Psoas muscle (tissue), 8 donors: ENCODE measurements at places on chromosomes 4 and X. TPM values are rescaled to one million over a fixed set of nuclear protein-coding genes. Genes with fewer than 3 reads are reported as not detected.
A peak's percentile ranks its signal among the peaks of the same experiment; 100 is the strongest.

GRCh38 chr4:104756837-104757236 is 262.1 kb upstream of the CXXC4 start:
- H3K27ac ChIP-seq = no peak overlapping the region
- no peak for DNase-seq
- no peaks in the 10 kb centered on the region for H3K36me3 ChIP-seq
- no peak overlapping the region for H3K4me3 ChIP-seq
- H3K4me1 ChIP-seq = peaks cover 8% of the 10 kb centered on the region
- no peaks in the 10 kb centered on the region for H3K27me3 ChIP-seq

- H3K27ac ChIP-seq = peak overlapping the region; percentile 52
- peak; percentile 58 for DNase-seq
- no peaks in the 10 kb centered on the region for H3K36me3 ChIP-seq
- H3K27me3 ChIP-seq = no peaks in the 10 kb centered on the region
- no peak overlapping the region for H3K4me3 ChIP-seq
Observed at GRCh38 chrX:19569121-19569805, 54.0 kb upstream of the MAP3K15 start.

- H3K27me3 ChIP-seq = no peaks in the 10 kb centered on the region
- no peak for DNase-seq
- H3K36me3 ChIP-seq = no peaks in the 10 kb centered on the region
- H3K4me3 ChIP-seq = no peak overlapping the region
- no peaks in the 10 kb centered on the region for H3K4me1 ChIP-seq
Observed at GRCh38 chrX:42715701-42716262, 62.2 kb downstream of the PPP1R2C start.

PDLIM5 gene
- total RNA-seq = 459 TPM

DNA sequence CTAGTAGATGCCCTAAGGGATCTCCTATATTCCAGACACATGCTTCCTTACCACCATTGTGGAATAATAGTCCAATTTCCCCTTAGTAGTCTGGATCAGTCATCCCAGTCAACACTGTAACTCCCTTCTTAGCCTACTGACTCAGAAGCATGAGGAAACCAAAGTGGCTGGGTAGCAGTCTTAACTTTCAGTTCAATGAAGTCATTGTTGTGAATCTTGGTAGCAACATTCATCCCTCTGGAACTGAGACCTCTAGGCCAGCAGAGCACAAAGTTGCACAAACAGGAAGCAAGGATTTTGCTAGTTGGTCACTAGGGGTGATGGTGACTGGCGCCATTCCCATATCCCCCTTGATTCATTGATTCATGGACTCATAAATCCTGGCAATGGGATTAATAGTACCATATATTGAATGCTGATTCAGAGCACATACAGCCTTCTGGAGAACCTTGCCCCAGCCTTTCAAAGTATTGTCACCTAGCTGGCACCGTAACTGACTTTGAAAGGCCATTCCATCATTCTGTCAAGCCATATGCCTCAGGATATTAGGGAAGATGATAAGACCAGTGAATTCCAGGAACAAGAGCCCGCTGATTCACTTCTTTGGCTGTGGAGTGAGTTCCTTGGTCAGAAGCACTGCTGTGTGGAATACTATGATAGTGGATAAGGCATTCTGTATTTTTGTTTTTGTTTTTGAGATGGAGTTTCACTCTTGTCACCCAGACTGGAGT is 19.7 kb upstream of the GPAT3 start:
- no peak overlapping the region for H3K4me3 ChIP-seq
- no peaks in the 10 kb centered on the region for H3K36me3 ChIP-seq
- peak overlapping the region; percentile 80 for H3K27ac ChIP-seq
- H3K4me1 ChIP-seq = peaks cover 7% of the 10 kb centered on the region
- H3K27me3 ChIP-seq = no peaks in the 10 kb centered on the region
- peak; percentile 17 for DNase-seq

GRCh38 chr4:124181039-124181438 is 531.5 kb downstream of the ANKRD50 start:
- no peak overlapping the region for H3K4me3 ChIP-seq
- no peaks in the 10 kb centered on the region for H3K4me1 ChIP-seq
- DNase-seq = no peak
- H3K27ac ChIP-seq = no peak overlapping the region
- no peaks in the 10 kb centered on the region for H3K36me3 ChIP-seq

GRCh38 chr4:153705743-153706468 is 21.8 kb downstream of the TLR2 start:
- H3K4me1 ChIP-seq = no peaks in the 10 kb centered on the region
- H3K4me3 ChIP-seq = no peak overlapping the region
- no peak for DNase-seq
- no peaks in the 10 kb centered on the region for H3K27me3 ChIP-seq
- no peaks in the 10 kb centered on the region for H3K36me3 ChIP-seq
- no peak overlapping the region for H3K27ac ChIP-seq

- H3K4me1 ChIP-seq = no peaks in the 10 kb centered on the region
- no peak overlapping the region for H3K4me3 ChIP-seq
- no peaks in the 10 kb centered on the region for H3K27me3 ChIP-seq
- H3K27ac ChIP-seq = no peak overlapping the region
Observed at GRCh38 chr4:156521631-156522030, 450.0 kb downstream of the PDGFC start.

KCNIP4 gene
- total RNA-seq = not detected

PRPS2 gene
- 3.0 TPM for total RNA-seq

DNA sequence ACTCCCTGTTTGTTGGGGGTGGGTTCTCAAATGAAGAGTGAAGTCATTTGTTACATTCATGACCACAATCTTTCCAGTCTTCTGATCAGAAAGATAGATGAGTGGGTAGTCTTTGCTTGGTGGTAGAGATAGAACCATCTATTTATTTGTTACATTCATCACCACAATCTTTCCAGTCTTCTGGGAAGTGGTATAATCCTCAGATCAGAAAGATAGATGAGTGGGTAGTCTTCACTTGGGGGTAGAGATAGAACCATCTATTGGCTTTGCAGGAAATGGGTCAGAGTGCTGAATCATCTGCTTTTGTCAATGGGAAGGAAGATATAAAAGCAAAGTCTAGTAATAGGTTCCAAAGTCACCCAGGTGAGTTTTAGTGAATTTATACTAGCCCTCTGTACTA is 64.2 kb upstream of the EPGN start:
- no peak for DNase-seq
- no peaks in the 10 kb centered on the region for H3K4me1 ChIP-seq
- no peaks in the 10 kb centered on the region for H3K36me3 ChIP-seq
- no peaks in the 10 kb centered on the region for H3K27me3 ChIP-seq
- H3K4me3 ChIP-seq = no peak overlapping the region
- no peak overlapping the region for H3K27ac ChIP-seq

DNA sequence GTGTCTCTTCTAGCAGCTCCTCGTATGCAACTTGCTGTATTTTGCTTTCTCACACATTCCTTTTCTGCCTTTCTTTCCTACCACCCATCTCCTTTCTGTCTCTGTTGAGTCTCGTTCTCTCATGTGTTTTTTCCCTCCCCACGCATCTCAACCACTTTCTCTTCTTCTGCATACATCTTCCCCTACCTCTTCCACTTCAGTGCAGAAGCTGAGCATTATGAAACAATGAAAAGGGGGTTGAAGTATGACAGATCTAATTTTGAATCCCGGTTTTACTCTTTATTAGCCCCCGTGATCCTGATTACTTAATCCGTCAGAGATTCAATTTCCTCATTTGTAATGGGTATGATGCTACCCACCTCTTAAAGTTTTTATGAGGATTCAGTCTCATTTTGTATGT is 7.3 kb downstream of the FAM241A start:
- no peak overlapping the region for H3K27ac ChIP-seq
- H3K36me3 ChIP-seq = no peaks in the 10 kb centered on the region
- H3K4me1 ChIP-seq = peaks cover 8% of the 10 kb centered on the region

MAGEA8 gene
- not detected for total RNA-seq

DNA sequence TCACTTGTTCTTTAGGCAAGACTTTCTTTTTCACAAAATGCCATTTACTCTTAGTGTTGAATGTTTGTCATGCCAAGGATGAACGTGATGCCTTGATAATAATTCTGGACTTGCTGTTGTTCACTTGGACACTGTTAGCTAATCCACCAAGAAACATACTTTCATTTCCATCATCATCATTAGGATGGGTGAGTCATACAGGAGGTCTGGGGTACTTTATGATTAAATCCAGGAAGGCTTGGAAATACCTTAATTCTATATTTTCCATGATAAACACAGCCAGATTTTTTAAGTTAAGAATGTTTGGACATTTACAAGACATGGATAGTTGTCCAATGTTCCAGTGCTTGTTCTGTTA is 260.7 kb upstream of the GIMD1 start:
- no peaks in the 10 kb centered on the region for H3K27me3 ChIP-seq
- DNase-seq = no peak

TCEAL7 gene
- 11.8 TPM for total RNA-seq

DNA sequence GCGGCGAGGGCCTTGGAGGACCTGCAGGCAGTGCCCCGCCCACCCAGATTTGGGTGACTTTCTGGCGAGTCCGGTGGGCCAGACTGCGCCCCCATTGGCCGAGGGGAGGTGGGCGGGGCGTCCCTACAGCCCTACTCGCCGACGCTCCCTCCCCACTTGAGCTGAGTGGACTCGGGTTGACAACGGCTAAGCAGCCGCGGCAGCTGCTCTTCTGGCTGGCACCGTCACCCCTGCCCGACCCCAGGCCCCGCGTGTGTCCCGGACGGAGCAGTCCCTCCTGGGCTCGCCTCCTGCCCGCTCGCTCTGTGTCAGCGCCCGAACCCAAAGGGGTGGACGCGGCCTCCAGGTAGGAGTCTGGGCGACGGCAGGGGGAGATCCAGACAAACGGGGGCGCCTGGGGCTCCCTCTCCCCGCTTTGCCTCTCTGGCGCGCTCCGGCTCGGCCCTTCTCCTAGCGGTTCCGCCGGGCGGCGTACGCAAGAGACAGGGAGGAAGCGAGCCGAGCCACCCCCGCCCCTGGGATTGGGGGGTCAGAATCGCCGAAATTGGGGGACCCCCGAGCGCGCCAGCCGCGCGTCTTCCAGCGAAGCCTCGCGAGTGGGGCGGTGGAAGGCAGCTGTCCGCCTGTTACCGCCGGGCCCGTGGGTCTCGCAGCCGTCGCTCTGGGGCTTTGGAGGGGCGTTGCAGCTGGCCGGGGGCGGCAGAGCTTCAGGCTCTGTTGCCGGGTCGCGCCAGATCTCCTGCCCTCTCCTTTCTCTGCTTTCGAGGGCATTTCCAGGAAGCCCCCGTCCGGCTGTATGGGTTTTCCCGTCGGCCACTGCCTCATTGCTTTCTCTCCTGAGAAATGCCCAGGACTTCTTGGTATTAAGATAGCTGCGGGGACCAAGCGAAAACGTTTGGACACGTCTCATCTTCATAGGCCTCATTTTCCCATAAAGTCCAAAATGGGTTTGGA is 46.3 kb downstream of the STARD8 start:
- no peaks in the 10 kb centered on the region for H3K27me3 ChIP-seq
- H3K27ac ChIP-seq = peak overlapping the region; percentile 91
- H3K4me1 ChIP-seq = peaks cover 4% of the 10 kb centered on the region
- no peaks in the 10 kb centered on the region for H3K36me3 ChIP-seq

GRCh38 chr4:169025184-169025583 is 15.1 kb upstream of the CBR4 start:
- no peak overlapping the region for H3K27ac ChIP-seq
- no peaks in the 10 kb centered on the region for H3K4me1 ChIP-seq
- no peaks in the 10 kb centered on the region for H3K27me3 ChIP-seq
- no peaks in the 10 kb centered on the region for H3K36me3 ChIP-seq
- H3K4me3 ChIP-seq = no peak overlapping the region

DNA sequence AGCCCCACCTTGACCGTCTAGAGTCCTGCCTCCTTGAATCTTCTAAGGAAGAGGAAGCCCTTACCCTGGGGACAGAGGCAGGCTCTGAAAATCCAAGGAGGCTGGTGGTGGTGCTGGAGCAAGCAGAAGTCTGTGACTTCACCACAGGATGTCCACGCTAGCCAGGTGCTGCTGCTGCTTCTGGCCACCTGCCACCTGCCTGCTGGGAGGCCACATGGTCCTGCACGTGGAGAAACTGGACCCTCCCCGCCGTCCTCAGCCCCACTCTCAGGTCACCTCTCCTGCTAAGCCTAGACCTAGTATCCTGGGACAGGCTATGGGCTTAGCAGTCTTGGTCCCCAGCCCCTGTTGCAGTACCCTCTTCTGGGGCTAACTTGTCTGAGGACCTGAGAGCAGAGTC is 15.8 kb downstream of the TMEM31 start:
- no peaks in the 10 kb centered on the region for H3K36me3 ChIP-seq
- H3K27me3 ChIP-seq = no peaks in the 10 kb centered on the region
- H3K4me1 ChIP-seq = no peaks in the 10 kb centered on the region
- no peak overlapping the region for H3K27ac ChIP-seq
- H3K4me3 ChIP-seq = no peak overlapping the region

- H3K36me3 ChIP-seq = no peaks in the 10 kb centered on the region
- H3K27me3 ChIP-seq = no peaks in the 10 kb centered on the region
- H3K4me3 ChIP-seq = no peak overlapping the region
- H3K4me1 ChIP-seq = peaks cover 6% of the 10 kb centered on the region
- peak; percentile 71 for DNase-seq
- H3K27ac ChIP-seq = no peak overlapping the region
Observed at GRCh38 chr4:140296335-140297220, 76.9 kb upstream of the SCOC start.

DNA sequence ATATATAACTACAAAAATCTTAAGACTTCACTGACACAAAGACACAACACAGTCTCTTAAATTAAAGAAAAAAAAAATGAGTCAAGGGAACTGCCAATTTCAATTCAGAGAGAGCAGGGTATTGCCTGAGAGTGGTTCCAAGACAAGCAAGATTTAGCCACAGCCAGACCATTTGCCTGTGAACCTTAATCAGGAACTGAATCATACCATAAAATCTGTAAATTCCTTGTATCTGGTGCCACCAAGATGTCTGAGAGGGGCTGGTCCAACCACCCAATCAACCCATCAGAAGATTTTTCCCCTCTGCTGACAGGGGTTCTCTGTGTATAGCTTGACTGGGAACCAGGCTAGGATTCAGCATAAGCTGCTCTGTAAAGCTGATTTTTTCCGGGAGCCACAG is 159.2 kb downstream of the CPEB2 start:
- H3K27ac ChIP-seq = no peak overlapping the region
- no peaks in the 10 kb centered on the region for H3K27me3 ChIP-seq

DNA sequence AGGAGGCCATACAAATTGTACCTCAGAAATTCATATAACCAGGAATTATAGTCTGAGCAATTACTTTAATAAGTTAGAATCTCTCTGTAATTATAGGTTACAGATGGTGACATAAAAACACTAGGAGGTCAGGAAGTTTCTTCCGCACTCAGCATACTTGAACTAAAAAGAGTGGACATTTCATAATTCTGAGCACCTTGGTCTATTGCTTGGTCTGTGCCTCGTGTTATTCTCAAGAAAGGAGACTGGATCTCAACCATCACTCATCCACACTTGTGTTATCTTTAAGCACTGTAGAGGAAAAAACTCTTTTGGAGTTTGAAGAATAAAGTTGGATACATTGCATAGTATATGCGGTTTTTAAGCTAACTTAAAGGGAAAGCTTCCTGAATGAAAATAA is 91.1 kb downstream of the SYNPO2 start:
- no peaks in the 10 kb centered on the region for H3K36me3 ChIP-seq
- peak overlapping the region; percentile 95 for H3K27ac ChIP-seq
- DNase-seq = no peak
- H3K4me3 ChIP-seq = peak overlapping the region; percentile 0
- H3K27me3 ChIP-seq = no peaks in the 10 kb centered on the region

SLC10A4 gene
- total RNA-seq = 0.22 TPM

GRCh38 chr4:53937918-53938317 is 126.5 kb downstream of the CHIC2 start:
- H3K36me3 ChIP-seq = no peaks in the 10 kb centered on the region
- no peaks in the 10 kb centered on the region for H3K4me1 ChIP-seq
- no peak for DNase-seq
- H3K4me3 ChIP-seq = no peak overlapping the region

GAB1 gene
- 14.6 TPM for total RNA-seq
